ENCODE measurements at places on chromosomes 2 and 18.

GRCh38 chr2:129801575-129801974, 177.9 kb upstream of the RAB6C start:
- DNase-seq, result no peak

DNA sequence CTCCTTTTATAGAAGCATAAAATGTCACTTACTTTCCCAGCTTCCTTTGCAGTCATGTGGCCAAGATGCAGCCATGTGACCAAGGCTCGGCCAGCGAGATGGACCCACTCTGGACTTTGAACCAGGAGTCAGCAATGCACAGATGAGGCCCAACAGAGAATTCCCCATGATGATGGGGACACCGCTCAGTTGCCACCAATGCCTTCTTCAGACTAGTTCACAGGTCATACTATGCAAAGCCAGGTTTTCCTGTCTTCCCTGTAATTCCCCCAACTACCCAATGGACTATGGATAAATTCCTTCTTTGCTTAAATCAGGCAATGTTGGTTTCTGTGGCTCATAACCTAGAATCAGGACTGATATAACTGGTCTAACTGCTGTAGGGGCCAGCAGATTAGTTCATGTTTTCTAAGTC, 22.5 kb upstream of the REL start:
- no peak for DNase-seq

DNA sequence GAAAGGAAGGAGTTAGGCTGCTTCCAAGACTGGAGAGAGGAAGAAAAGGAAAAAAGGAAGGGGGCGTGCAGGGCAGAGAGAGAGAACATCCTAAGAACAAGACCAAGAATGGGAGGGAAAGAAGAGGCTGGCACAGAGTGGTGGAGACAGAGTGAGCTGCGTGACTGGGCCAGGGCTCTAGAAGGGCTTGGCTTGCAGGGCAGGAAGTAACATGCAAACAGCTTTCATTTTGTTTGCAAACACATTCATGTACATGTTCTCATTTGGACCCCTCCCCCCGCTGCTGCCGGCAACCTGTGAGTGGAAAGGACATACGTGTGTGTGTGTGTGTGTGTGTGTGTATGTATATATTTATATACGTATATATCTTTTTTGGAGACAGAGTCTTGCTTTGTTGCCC, 46.8 kb upstream of the DNMT3A start:
- no peak for DNase-seq

DNA sequence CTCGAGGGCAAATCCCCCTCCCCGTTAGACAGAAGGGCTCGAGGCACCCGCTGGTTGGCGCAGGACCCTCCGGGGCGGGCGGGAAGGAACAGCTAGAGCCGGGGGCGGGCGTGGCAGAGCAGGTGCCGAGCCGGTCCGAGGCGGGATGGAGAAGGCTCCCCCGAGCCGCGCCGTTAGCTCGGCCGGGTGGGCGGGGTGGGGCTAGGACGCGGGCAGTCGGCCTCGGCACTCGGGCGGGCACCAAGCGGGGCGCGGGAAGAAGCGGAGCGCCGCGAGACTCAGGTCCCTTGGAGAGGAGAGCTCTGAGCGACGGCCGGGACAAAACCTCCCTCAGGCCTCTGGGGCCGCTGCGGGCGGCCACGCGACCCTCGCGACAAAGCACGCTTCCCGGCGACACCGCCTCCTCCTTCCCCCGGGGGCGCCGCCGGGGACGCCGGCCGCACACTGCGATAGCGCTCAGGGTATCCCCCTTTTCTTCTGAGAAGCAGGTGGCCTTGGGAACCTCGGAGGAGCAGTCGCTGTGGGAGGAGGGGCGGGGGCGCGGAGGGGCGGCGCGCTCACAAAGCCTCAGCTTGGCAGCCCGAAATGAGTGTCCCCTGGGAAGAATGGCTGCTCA, 721 bp downstream of the FHOD3 start:
- DNase-seq, result no peak

DNA sequence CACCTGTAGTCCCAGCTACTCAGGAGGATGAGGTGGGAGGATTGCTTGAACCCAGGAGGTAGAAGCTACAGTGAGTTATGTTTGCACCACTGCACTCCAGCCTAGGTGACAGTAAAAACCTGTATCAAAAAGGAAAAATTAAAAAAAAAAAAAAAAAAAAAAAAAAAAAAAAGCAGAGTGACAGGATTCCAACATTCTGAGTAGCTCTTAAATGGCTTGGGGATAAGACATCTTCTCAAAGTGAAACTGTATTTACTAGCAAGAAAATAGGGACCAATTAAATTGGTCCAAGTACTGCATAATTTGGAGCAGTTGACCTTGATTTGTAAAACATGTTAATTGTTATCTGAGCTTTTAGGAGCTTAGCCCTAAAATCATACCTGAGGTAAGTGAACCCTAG, 65.7 kb upstream of the TMEM247 start:
- no peak for DNase-seq

DNA sequence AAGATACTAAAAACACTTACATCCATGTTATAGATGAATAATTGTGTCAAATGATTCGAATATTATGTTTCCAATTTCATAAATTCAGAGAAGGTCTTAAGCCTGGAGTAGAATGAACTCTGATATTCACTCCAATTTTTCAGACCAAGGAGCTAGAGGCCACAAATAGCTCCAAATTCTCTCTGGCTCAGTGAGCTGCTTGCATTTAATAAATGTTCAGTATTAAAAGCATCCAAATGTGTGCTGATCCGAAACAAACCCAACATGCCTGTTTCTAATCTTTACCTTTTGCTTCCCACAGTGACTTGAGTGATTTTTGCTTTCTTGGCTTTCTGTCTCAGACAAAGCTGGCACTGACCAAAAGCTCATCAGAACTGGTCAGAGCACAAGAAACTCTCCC, 291.4 kb downstream of the CCDC85A start:
- DNase-seq, result no peak

DNA sequence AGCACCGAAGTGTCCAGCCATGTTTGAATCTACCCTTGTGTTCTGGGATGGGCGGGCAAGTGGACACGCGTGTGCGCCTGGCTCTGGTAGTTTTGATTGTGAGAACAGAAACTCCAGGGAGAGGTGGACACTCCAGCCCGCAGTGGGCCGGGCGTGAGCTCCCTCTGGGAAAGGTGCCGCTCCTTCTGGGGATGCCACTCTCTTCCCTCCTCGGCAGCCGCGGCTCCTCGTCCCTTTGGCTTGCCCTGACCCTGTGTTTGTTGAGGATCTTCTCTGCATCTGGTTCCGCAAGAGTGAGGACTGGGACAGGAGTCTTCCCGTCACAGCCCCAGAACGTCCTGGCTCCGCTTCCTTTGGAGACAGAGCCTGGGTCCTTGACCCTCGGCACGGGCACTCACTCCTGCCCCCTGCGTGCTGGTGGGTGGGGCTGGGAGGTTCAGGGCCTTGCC, 1.3 kb downstream of the CTDP1 start:
- DNase-seq, result no peak

DNA sequence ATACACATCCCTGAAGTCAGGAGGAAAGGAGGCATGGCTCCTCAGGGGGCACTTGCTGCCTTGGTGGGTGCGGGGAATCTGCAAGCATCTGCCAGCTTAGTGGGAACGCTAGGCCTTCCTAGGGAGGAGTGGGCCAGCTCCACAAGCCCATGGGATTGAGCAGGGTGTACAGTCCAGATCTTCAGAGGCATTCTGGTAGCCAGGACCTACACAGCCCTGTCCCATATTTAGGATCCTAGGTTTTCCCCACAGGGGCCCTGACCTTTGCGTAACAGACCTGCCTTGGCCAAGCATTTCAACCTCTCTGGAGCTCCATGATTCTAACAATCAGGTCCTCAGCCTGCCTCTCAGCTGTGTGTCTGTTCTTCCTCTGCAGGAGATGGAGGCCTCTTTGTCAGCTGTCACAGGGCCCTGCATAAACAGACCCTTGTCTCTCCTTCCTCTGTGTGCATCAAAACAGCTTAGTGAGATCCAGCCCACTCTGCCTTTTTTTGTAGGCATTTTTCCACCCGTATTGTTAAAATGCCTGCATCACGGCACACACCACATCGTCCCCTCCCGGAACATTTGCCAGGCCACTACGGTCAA, 140.2 kb upstream of the NDUFV2 start:
- no peak for DNase-seq

DNA sequence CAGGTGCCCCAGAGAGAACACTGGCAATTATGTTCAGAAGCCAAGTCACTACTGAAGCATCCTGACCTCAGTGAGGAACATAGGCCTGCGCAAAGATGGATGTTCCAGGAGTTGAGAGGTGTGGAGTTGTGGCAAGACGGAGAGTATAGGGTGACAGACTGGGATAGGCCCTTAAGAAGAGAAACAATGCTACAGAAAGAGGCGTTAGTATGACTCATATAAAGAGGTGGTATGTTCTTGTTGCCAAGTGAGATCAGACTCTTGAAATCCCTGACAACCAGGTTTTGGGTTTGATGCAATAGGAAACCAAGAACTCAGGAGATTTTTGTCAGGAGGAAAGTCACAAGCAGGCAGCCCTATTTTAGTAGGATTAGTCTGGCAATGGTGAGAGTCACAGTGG, 185.6 kb downstream of the RIT2 start:
- no peak for DNase-seq

DNA sequence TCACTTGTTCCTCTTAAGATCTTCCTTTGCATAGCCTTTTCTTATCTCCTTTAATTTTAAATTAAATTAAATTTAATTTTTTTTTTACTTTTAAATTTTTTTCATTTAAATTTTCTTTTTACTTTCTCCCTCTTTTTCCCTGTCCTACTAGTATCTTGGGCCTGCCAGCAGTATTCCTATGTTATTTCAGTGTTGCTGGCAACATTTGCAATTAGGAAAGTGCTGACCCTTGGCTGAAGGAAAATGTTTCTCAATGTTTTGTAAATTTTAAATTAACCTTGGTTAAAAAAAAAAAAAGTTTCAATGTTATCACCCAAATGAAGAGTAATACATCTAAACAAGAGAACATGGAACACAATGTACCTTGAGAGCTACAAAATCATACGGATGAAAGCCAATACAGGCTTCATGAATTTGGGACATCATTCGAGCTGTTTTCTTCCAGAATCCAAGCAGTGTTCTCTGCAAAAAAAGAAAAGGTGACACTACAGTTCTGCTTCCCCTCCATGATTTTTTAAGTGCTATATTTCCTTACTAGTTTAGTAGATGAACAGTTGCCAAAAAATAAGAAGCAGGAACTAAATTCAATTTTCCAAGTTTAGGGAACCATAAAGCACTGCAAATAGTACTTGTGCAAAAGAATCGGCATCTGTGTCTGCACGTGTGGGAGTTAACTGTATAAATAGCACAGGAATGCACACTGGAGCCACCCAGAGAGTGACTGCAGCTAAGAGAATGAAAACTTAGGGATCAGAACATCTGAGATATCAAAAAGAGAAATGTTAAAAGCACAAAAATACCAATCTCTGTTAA, 55.8 kb downstream of the ICA1L start:
- no peak for DNase-seq

DNA sequence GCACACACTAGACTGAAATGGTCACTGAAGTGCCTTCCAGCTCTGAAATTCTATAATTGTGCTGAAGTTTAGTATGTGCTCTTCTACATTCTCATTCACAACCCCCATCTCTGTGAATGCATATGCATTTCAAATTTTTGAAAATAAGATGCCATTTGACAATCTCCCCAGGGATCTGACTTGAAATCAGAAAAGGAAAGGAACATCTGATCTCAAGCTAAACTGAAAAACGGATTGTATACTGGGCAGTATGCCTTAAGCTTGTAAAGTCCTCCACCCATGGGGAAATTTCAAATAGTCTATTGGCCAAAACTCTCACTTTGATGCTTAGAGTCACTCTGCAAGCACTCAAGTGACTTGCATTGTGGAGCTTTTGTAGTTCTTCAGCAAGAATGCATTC, 22.9 kb downstream of the FAP start:
- no peak for DNase-seq

GRCh38 chr2:64054161-64054915, 35.1 kb upstream of the VPS54 start:
- no peak for DNase-seq

- DNase-seq, result no peak
Measured at GRCh38 chr2:149420053-149420963, 89.9 kb downstream of the LYPD6 start.

DNA sequence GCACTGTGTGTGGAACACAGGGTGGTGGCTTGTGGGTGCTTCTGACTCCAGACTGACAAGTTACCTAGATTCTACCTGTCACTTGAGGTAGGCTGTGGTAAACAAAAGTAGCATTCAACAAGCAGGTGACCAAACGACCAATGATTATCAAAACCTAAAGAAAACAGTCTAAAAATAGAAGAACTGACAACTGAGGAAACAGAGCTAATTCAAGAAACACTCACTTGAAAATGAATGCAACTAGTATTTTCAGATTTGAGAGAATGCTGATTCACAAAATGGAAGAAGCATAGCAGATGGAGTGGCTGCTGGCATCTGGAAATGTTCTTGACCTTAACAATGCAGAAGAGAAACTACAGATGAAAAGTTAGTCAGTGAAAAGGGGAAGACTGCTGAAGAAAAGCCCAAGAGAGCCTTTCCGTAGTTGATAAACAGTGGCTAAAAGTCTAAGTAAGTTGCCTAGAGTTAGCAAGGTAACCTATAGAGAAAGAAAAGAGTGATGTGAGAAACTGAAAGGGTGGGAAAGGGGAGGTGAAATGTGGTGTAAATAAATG, 170.4 kb downstream of the NCK2 start:
- DNase-seq, result no peak

DNA sequence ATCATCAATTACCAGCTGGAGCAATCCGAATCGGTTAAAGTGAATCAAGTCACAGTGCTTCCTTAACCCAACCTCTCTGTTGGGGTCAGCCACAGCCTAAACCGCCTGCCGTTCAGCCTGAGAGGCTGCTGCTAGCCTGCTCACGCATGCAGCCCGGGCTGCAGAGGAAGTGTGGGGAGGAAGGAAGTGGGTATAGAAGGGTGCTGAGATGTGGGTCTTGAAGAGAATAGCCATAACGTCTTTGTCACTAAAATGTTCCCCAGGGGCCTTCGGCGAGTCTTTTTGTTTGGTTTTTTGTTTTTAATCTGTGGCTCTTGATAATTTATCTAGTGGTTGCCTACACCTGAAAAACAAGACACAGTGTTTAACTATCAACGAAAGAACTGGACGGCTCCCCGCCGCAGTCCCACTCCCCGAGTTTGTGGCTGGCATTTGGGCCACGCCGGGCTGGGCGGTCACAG, 496 bp upstream of the ITGA4 start:
- peak; percentile 74 for DNase-seq

DNA sequence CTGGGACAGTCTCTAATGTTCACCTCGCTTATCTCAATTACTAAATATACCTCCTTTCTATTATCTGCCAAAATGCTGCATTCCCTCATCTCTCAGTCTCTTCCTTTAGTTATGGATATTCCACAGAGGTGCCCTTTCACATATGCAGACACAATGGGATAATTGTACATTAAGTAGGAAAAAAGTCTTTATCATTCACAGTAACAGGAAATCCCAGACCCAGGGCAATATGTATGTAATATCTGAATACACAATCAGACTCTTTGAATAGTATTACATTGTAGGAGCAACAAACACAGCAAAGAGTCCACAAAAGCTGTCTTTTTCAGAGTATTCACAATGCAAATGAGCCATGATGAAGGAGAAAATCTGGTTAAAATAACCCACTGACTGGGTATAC, 1399.0 kb upstream of the ZEB2 start:
- DNase-seq, result no peak

GRCh38 chr2:178265851-178266250, 71.5 kb downstream of the OSBPL6 start:
- no peak for DNase-seq

- DNase-seq, result no peak
Measured at GRCh38 chr2:153077311-153077710, 358.9 kb downstream of the ARL6IP6 start.
